ENCODE measurements at places on chromosomes 6 and 20.

DNA sequence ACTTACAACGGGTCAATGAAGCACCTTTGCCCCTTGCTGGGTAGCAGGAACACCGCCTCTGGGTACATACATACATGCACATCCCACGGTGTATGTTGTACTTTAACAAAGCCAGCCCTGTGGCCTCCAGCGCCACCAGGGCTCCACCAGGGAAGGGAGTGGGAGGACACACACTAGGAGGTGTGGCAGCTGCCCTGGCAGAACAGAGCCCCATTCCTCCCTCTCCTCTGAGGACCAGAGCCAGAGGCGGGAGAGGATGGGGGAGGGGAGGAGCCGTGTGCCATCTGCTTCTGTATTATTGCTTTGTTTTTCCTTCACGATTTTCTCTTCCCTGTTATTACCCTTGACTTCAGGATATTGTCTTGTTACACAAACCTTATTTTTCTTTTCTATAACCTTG lies 105.8 kb upstream of the TRAF3IP2 start:
- no peak for DNase-seq

DNA sequence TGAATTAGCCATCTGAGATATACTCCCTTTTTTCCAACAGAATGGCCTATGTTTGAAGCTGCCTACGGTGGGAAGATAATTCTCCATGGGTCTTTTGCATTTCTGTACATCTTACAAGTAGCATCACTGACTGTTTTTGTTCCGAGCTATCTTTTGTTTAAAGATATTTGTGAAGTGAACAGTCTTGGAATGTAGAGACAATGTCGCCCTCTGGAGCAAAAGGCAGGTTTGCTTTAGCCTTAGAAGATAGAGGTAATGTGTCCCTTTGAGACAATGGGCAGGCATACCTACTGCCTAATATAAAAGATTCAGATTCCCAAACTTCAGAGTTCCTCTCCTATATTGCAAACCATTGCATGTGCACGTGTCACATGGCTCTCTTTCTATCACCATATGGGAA lies 347.8 kb upstream of the CNR1 start:
- DNase-seq = no peak

- no peak for DNase-seq
These were observed 67.4 kb upstream of the LOC128125822 start for GRCh38 chr6:63504777-63505384.

DNA sequence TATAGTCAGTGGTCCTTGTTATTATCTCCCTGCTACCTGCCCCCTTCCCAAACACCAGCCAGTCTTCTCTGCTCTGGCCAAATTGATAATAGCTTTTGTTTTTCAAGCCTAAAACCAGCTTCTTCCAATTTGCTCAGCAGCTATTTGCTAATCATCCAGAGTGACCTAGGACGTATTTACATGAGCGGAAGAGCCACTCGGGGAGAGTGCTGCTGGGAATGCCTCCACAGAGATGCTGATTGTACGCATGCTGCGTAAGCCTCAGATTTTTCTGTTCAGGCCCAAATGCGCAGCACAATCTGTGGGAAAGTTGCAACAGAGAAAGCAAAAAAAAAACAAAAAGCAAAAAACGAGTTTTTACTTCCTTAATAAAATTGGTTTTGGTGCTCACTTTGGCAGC lies 24.4 kb upstream of the ID1 start:
- DNase-seq = no peak

GRCh38 chr6:56799989-56800388 lies 154.9 kb upstream of the BEND6 start:
- DNase-seq = no peak

GRCh38 chr20:23407781-23408464 lies 13.4 kb downstream of the NAPB start:
- peak; percentile 14 for DNase-seq

DNA sequence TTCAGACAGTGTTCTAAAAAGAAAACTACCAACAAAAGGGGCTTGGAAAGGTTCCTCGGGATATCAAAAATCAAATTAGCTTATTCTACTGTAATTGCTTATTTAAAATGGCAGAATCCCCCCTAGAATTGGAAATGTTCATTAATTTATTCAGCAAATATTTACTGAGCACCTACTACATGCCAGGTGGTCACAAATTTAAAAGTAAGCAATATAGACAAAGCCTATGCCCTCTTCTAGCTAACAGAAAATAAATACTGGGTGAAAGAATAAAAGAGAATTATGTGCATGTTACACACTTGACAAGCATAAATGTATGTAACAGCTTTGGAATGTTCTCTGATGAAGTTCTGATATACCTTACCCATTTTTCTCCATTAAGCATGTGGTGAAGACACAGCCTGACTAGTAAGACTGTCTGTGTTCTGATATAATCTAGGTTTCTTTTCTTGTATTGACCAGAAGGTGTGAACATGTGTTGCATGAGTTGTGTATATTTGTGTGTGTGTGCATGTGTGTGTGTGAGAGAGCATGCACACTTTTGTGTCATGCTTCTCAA lies 606.7 kb upstream of the CITED2 start:
- no peak for DNase-seq

DNA sequence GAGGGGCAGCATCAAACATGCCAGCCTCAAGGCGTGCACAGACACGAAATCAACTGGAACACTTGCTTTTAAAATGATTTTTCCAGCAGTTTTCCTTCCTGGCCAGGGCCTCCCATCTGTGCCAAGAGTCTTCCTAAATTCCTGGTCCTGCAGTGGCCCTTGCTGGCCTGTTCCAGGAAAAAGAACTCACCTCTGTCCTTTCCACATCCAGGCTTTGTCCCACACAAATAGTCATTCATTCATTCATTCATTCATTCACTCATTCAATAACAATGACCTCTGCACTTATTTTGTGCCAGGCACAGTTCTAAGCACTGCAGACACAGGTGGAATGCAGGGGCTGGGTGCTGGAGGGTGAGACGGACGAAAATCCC lies 89.0 kb upstream of the CCDC167 start:
- no peak for DNase-seq

DNA sequence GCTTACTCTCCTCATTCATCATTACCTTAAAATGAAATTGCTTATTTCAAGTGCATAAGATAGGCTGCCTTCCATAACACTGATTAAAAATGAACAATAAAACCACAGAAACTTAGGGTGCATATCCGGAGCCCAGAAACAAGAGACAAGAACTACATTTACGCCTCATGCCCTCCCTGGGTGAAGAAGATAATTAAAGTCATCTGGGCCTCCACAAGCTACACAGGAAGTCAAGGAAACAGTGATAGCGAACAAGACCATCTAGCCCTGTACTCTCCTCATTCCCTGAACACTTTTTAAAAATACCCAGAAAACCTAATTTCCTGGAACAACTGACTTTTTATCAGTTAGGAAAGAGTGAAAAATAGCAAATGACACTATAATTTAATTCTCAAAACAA lies 6.3 kb downstream of the SOD2 start:
- DNase-seq = no peak

- no peak for DNase-seq
These were observed 1102.8 kb upstream of the FLRT3 start for GRCh38 chr20:15440049-15440820.

DNA sequence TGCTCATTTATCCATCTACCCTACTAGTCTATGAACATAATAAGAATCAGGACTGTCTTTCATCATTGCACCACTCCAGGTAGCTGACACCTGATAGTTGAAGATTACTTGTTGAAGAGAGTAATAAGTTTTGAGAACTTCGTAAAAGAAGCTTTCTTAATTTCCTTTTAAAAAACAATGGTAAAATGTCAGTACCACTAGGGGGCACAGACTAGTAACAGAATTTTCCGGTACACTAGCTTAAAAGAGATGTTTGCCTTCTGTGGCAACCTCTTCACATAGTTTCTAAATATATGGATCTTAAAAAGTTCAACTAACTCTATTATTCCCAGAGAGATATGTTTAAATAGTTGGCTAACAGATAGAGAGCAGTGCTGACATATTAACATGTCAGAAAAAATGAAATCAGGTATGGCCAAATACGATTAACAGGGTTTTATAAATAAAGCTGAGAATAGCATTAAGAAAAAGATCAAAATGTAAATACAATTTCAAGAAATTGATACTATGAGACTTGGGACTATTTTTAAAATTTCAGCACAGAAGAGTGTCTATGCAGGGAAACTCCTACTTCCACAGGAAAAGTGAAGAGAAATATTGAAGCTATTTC lies 5.4 kb upstream of the KCNQ5 start:
- DNase-seq = peak; percentile 32

- DNase-seq = no peak
These were observed 536.0 kb downstream of the RFPL4B start for GRCh38 chr6:112883095-112883494.

- no peak for DNase-seq
These were observed 31.7 kb downstream of the PLEKHG1 start for GRCh38 chr6:150631283-150631983.

- no peak for DNase-seq
These were observed 11.9 kb upstream of the SPINT3 start for GRCh38 chr20:45527294-45527693.

DNA sequence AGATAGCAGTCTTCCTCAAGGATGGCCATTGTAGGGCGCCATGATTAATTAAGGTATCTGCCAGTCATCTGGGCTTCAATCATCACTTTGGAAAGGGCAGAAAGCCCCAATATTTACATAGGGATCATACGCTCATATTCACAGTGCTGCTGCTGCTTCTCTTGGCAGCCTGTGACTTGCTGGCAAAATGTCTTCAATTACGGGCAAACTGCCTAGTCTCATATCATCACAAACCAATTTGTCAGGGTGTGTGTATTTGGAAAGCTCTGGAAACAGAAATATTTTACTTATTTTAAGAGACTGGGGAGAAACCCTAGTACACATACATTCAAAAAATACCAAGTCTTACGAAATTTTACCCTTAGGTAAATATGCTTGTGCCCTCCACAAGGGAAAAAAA lies 77.6 kb downstream of the SAMD5 start:
- DNase-seq = no peak

DNA sequence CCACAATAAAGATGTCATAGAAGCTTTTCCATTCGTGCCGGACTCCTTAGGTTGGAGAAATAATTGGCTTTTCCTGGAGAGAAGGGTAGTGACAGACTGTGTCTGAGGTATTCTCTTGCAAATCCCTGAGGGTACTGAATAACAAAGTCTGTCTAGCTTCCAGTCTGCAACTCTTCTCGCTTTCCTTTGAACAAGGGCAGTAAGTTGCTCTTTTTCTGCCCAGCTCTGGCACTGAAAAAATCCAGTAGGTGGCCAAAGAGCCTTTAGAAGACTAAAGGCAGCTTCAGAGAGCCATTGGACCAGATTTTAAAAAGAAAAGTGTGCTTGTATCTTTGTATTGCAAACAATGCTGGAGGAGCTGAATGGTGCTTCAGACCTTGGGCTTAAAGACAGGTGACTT lies 20.7 kb upstream of the RREB1 start:
- DNase-seq = no peak

DNA sequence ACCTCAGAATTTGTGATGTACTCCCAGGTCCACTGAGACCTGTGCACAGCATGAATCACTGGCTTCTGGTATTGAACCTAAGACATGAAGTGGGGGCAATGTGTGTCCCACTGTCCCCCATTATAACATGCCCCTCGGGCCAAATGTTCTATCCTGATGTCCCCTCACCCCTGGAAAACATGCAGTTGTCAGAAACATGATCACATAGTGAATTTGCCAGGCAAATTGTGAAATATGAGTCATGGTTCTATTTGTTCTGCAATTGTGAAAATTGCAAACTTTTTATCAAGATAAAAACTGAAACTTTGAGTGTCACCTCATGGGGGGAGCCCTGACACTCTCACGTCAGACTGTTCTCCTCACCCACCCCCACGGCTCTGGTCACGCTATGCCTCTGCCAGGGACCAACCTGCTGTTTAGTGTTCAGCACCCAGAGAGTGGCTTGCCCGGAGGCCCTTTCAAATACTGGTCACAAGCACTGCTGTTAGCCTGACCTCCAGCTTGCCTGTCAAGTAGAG lies 305.3 kb downstream of the CLIC5 start:
- no peak for DNase-seq

- DNase-seq = no peak
These were observed 12.5 kb upstream of the ERVFRD-1 start for GRCh38 chr6:11123978-11124377.

DNA sequence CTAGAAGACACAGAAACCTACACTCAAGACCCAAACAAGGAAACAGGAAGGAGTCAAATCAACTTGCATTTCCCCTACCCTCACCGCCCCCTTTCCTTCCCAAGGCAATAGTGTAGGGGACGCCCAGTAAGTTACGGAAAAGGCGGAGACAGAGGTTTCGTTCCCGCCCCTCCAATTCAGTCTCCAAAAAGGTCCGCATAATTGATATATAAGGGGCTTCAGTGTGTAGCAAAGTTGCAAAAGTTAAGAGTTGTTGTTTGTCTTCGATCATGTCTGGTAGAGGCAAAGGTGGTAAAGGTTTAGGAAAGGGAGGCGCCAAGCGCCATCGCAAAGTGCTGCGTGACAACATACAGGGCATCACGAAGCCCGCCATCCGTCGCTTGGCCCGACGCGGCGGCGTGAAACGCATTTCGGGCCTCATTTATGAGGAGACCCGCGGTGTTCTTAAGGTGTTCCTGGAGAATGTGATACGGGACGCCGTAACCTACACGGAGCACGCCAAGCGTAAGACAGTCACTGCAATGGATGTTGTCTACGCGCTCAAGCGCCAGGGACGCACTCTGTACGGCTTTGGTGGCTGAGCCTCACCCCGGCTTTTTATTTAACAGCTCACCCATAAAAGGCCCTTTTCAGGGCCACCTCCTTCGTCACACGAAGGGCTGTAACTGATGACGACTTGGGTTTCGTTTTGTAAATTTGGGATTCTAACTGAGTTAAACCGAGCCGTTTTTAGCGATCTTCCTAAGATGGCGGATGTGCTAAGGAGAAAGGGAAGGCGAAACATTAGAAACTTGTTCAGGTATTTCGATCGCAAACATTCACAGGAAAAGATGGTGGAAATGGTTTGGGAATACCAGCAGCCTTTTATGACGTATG lies 124.6 kb upstream of the BTN3A2 start:
- DNase-seq = peak; percentile 82

- no peak for DNase-seq
These were observed 128.2 kb downstream of the FRK start for GRCh38 chr6:115932481-115932880.

- peak; percentile 59 for DNase-seq
These were observed 789 bp downstream of the CCND3 start for GRCh38 chr6:41940759-41941279.

GRCh38 chr6:89986650-89987074 lies 92.4 kb downstream of the GJA10 start:
- DNase-seq = no peak

GRCh38 chr6:74939151-74939708 lies 266.6 kb downstream of the COL12A1 start:
- no peak for DNase-seq

DNA sequence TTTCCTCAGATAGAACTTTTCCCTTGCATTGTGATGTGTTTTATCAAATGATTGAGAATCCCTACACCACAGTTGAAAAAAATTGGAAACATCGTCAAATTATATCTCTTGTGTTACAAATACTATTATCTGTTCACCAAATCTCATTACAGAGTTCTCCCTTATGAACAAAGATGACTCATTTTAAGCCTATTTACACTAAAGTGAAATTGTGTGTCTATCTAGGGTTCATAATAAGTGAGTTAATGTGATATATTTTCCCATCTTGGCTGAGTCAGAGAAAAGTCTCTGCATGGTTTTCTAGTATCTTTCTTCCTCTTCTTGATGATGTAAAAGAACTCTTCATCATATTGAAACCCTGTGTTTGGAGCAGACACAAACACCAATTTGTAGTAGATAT lies 1263.3 kb upstream of the EYS start:
- no peak for DNase-seq

GRCh38 chr6:150651808-150652470 lies 52.3 kb downstream of the PLEKHG1 start:
- no peak for DNase-seq
